ENCODE measurements at places on chromosomes 6 and 20.

DNA sequence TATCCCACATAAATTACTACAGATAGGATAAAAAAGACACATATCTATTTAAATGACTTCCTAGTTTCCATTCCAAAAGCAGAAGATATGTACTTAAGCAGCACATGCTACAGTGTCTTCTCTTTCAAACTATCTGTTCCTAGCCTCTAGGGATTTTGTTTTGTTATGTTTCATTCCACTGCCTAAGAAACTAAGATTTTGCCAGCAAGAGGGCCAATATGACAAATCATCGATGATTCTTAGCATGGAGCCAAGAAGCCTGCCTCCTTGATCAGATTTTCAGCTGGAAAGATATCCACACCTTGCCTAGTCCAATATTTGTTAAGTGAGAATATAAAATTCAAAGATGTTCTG lies 7.0 kb downstream of the SNX5 start:
- no peak for DNase-seq

GRCh38 chr6:157227202-157228166 lies 95.8 kb downstream of the TMEM242 start:
- no peak for DNase-seq

- no peak for DNase-seq
These were observed 978.5 kb downstream of the TBC1D32 start for GRCh38 chr6:120355822-120356221.

- DNase-seq, result peak; percentile 59
These were observed 64.6 kb downstream of the MAN1A1 start for GRCh38 chr6:119284861-119285521.

DNA sequence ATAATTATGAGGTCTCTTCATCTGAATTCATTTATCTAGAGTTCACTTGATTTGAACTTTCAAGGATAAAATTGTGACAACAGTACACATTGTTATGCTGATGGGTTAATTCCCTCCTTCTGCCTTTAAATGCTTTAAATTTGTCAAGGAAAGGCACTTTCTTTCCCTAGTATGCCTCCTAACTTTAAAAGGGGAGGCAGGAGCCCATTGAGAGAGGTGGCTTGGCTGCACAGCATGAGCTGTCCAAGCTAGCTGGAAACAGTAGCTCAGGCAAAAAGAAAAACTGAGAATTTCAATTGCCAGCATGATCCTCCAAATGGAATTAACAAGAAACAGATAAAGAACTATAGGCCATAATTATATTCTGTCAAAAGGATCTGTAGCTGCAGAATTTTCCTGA lies 243.3 kb upstream of the GRIK2 start:
- peak; percentile 4 for DNase-seq

Data from ELF-1 (cell line).